ENCODE measurements at places on chromosomes 11 and 22. TPM values are rescaled to one million over a fixed set of nuclear protein-coding genes. Genes with fewer than 3 reads are reported as not detected.

GRCh38 chr11:105754260-105754659, 144.4 kb downstream of the GRIA4 start:
- DNase-seq = no peak

GRCh38 chr11:45896422-45896984, 10.6 kb downstream of the FREY1 start:
- DNase-seq = peak; percentile 82

GRCh38 chr22:33391298-33391697, 333.1 kb upstream of the SYN3 start:
- DNase-seq = no peak

DNA sequence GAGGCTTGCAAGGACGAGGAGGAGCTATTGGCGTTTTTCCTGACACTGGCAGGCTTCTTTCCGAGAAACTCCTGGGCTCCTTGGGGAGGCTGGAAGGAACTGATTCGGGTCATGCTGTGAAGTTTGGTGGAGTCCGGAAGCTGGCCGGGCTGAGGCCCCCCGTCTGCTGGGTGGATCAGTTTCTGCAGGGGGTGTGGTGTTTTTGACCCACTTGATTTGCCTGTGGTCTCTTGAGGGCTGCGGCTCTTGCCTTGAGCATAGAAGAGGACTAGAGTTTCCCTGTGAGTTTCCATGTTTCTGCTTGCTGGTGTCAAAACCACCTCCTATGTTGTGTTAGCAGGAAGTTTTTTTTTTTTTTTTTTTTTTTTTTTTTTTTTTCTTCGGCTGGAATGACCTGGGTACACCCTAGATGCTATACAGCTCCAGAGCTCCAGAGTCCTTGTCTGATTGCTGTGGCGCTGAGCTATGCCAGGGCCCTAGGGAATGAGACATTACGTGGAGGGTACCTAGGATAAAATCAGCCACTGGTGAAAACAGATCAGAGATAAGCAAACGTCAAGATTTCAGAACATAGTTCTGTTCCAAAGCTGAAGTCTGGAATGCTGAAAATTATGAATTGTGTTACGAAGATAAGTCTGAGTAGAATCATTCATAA, 728 bp downstream of the TBC1D22A start:
- no peak for DNase-seq

GRCh38 chr11:35709376-35709775, 46.8 kb downstream of the TRIM44 start:
- DNase-seq = no peak

DNA sequence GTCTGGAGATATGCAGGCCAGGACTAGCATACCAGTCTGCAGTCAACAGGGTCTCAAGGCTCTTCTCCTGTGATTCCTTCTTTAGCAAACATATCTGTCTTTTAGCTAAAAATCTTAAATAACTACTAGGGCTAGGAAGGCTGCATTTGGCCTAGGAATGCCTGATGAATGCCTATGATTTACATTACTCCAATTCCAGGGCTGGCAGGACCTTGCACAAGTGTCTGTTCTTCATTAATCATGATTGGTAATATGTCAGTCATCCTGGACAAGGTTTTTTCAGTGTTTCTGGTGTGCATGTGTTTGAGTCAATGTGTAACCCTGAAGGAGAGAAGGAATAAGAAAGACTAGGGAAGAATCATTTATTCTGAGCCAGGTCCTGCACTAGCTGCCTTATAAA, 280.5 kb upstream of the NARS2 start:
- no peak for DNase-seq

GRCh38 chr11:8262552-8263108, 1.0 kb downstream of the LMO1 start:
- DNase-seq = peak; percentile 80

- peak; percentile 85 for DNase-seq
These were observed at the start of gene P2RX3 for GRCh38 chr11:57338142-57338541. P2RX3 (plus strand) TSS chr11:57338352; CDS start chr11:57338551, 199 bp downstream.

- DNase-seq = no peak
These were observed 197.0 kb upstream of the CADM1 start for GRCh38 chr11:115700981-115701875.

The MMP8 gene
- total RNA-seq = not detected

The TOP3B gene
- 38.5 TPM for total RNA-seq

The OR2AG1 gene
- not detected for total RNA-seq

The PGR gene
- total RNA-seq = 0.37 TPM

The SSTR3 gene
- not detected for total RNA-seq

DNA sequence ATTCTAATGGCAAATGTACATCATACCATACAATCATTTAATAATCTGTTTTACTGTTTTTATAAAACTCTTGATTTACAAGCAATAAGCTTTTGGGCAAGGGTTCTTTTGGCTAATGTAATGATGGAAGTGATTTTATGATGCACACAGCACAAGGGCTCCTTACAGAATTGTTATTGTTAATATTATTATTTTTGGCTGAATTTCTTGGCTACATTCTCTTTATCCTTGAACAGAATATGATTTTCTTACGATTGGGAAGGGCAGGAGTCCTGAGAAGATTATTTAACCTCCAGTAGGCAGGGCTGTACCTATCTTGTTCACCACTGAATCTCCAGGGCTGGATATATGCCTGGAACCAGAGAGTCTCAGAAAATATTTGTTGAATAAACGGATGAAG, 70.4 kb upstream of the ARHGAP20 start:
- DNase-seq = no peak

- peak; percentile 40 for DNase-seq
These were observed 145.9 kb downstream of the MAML2 start for GRCh38 chr11:96197103-96197502.

The MPEG1 gene
- 14.8 TPM for total RNA-seq

DNA sequence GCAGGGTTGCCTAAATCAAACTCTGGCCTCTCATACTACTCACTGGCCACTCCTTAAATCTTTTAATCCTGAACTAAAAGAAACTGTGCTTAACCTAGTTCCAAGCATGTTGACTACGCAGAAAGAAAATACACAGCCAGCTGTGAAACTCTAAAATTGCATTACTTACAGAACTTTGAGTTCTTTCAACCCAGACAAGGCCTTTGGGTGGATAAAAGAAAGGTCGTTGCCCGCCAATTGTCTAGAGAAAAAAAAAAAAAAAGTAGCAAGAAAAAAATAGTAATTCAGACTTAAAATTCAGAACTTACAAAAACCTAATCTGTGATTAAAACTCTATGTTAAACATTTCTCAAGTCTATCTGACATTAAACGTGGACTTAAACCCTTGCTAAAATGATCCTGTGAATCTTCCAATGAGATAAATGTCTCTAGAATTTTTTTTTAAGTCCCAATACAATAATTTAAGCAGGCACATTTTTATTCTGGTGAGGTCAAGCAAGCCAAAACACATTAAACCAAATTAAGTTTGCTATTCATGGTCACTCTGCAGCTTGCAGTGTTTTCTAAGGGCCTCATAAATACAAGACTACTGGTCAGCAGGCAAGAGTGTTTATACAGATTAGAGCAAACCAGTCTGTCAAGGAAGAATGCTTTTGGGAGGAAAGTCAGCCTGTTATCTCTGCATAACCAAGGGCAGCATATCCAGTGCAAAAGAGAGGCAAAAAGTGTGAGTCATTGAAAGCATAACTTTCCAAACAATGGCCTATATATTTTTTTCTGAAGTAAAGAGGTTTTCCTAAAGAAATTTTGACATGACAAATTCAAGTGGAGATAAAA, 29.5 kb upstream of the CCDC34 start:
- peak; percentile 62 for DNase-seq

DNA sequence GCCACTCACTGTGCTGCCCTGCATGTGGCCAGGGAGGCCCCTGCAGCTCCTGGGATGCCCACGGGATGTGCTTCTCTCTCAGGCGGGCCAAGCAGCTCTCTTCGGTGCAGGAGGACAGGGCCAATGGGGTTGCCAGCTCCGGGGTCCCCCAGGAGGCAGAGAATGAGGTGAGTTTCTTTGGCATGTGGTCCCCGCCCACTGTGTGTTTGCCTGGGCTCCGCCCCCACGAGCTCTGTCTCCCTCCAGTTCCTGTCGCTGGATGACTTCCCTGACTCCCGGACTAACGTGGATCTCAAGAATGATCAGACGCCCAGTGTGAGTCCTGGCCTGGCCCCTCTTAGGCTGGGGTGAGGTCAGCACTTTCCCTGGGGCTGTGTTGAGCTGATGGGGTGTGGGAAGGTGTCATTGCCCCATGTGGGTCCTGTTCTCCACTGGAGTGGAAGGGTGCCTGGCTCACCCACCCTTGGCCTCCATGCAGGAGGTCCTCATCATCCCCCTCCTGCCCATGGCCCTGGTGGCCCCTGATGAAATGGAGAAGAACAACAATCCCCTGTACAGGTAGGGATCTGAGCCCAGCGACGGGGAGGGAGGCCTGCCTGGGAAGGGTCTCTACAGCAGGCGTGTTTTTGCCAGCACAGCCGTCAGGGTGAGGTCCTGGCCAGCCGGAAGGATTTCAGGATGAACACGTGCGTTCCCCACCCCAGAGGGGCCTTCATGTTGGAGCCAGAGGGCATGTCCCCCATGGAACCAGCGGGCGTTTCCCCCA, 7.7 kb downstream of the SCO2 start:
- no peak for DNase-seq

Data from stomach (tissue), 19 donors.